ENCODE measurements at places on chromosomes 11 and 22.

DNA sequence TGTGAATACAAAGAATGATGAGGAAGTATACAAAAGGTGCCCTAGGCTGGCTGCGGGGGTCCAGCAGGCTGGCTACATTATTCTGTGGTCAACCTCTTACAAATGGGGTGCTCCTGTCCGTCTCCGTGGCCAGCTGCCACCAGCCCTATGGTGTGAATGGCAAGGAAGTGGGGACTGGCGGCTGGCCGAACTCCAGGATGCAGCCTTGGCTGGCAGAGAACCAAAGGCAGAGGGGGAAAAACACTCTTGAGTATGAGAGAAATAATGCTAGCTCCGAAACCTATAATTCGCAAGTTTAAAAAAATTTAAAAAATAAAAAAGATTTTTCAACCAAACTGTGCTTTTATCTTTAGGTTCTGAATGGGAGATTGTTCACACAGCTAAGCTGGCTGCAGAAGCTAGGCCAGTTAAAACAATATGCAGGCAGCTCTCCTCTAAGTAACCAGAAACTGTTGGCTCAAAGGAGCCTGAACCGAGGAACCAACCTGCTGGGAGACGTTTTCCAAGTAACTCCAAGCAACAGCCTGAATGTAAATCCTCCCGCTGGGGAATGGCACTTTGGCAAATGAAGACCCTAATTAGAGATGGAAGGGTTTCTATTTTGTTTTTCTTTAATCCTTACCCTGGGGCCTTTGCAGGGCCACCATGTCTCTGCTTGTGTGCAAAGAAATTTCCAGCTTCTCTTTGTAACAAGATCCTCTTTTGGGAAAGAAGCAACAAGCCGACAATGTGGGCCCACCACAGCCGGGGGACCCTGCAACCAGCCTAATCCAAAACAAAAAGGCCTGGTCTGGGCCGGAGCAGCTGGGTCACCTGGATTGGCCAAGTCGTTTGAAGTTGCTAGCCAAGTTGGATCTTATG, 50.2 kb downstream of the C22orf31 start:
- peak; percentile 28 for DNase-seq

DNA sequence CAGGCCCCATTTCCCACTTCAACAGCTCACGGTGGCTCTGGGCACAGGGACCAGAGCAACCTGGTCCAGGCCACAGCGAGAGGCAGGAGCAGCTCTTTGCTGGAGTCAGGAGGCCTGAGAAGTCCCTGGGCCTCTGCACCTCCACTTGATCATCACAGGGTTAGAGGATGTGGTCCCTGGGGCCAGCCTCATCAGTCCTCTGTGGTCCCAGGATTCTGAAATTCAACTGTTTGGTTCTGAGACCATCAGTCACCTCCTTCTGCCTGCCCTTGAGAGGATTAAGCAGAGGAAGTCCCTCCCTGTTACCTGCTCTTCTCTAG, 24.9 kb upstream of the CBX7 start:
- no peak for DNase-seq

DNA sequence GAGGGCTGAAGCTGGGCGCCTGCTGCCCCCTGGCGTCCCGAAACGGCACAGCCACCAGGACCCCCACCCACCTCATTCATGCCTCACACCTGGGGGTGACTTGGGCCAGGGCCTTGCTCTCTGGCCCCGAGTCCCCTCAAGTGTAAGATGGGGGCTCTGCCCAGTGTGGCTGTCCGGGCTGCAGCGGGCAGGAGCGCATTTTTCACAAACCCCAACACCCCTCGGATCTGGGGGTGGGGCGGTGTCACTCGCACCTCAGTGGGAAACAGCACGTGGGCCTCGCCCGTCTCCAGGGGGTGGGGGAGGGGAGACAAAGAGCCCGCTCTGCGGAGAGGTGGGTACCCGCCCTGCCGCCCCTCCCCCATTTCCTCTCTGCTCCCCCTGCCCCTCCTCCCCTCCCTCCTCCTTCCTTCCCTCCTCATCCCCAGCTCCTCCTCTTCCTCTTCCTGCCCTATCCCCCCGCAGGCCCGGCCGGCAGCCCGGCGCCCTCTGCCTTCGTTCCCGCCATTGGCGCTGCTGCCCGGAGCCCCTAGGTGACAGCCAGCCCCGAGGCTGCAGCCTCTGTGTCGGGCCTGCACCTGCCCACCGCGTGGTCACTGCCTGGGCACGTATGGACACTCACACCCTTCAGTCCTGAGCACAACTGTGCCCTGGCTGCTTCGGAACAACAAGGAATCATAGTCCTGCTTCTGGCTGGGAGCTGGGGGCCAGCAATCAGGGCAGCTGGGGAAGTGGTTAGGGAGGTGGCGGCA, 6.8 kb upstream of the CDKN1C start:
- peak; percentile 67 for DNase-seq

DNA sequence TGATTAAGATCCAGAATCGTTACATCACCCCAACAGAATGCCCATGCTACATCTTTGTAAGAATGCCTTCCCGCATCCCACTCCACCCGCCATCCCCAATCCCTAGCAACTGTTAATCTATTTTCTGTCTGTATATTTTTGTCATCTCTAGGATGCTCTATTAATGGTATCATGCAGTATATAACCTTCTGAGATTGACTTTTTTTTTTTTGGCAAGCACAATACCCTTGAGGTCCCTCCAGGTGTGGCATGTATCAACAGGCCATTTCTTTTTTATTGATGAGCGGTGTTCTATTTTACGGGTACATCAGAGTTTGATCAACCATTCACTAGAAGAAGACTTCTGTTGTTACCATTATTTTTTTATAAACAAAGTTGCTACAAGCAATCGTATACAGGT, 30.2 kb upstream of the SCN3B start:
- DNase-seq = no peak

GRCh38 chr11:35192347-35192746, 53.4 kb downstream of the CD44 start:
- DNase-seq = no peak

GRCh38 chr22:43017525-43018460, 2.8 kb upstream of the PACSIN2 start:
- DNase-seq = no peak

DNA sequence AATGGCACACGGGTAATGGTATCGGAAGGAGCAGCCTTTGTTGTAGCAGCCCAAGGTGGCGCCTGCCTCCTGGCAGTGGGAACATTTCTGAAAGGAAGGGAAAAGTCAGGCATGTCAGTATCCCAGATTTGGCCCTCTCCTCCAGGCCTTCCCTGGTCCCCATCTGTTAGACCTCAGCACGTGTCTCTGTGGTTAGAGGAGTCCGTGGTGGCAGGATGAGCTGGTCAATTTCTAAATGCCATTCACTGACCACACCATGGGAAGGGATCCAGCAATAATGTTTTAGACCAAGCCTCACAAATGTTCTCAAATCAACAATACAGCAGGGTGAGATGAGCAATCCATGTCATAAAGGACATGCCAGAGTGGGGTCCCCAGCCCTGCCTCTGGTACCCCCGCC, 49.0 kb upstream of the CYP2D6 start:
- DNase-seq = no peak

DNA sequence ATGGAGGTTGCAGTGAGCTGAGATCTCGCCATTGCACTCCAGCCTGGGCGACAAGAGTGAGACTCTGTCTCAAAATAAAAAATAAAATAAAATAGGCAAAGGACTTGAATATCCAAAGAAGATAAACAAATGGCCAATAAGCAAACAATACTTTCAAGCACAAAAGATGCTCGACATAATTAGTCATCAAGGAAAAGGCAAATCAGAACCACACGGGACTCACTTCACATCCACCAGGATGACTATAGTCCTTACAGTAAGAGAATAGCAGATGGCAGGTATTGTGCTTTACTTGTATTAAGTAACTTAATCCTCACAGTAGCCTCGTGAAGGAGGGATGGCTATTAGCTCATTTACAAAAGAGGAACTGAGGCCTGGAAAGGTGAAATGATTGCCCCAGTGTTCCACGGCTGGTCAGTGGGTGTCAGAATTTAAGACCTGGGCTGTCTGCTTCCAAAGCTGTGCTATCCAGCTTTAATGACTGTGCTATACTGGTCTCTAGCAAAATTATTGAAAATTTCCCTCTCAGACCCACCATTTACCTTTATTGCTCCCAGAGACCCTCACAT, 40.2 kb upstream of the RBFOX2 start:
- no peak for DNase-seq

- DNase-seq = no peak
Measured at GRCh38 chr11:103488031-103488461, 378.8 kb downstream of the DYNC2H1 start.

DNA sequence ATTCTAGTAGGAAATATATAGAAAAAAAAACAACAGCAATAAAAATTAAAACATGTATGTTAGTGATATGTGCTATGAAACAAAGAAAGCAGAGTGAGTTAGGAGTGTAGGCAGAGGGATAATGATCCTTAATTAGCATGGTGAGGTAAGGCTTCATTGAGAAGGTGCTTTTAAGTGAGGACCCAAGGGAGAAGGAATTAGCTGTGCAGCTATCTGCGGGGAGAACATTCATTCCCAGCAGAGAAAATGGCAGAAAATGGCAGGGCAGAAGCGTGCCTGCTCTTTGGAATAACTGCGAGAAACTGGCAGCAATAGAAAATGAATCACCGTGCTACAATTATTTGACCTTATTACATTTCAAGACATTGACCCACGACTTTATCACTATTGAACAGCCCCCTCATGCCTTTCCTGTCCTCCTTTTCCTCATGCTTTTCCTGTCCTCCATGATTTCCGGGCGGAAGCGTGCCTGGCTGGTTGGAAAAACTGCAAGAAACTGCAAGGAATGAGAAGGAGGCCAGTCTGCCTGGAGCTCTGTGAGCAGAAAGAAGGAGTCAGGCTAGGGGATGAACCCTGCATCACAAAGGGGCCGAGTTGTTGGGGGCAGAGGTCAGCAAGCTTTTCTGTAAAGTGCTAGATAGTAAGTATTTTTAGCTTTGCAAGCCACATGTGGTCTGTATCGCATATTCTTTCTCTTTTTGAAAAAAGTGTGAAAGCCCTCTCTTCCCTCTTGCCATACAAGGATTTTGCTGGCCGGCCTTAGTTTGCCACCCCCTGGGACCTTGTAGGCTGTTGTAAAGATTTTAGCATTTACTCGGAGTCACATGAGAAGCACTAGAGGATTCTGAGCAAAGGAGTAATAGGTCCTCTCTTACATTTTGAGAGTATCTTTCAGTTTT, 37.1 kb upstream of the SWAP70 start:
- no peak for DNase-seq

- DNase-seq = no peak
Measured at GRCh38 chr11:92793189-92793588, 176.3 kb upstream of the MTNR1B start.

GRCh38 chr11:64526346-64526745, 64.7 kb upstream of the SLC22A12 start:
- no peak for DNase-seq

GRCh38 chr22:28417431-28417830, 262.2 kb downstream of the TTC28 start:
- DNase-seq = no peak

DNA sequence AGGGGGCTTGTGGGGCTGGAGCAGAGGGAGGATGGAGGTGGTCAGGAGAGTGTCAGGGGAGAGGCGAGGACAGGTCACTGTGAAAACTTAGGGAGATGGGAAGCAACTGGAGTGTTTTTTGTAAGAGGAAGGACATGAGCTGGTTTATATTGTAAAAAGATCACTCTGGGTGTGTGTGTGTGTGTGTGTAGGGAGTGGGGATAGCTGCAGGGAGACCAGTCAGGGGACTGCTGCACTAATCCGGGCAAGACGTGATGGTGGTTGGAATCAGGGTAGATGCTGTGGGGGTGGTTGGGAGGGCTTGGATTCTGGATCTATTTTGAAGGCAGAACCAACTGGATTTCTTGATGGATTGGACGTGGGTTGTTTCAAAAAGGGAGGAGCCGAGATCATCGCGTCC, 11.3 kb upstream of the SYT7 start:
- no peak for DNase-seq

DNA sequence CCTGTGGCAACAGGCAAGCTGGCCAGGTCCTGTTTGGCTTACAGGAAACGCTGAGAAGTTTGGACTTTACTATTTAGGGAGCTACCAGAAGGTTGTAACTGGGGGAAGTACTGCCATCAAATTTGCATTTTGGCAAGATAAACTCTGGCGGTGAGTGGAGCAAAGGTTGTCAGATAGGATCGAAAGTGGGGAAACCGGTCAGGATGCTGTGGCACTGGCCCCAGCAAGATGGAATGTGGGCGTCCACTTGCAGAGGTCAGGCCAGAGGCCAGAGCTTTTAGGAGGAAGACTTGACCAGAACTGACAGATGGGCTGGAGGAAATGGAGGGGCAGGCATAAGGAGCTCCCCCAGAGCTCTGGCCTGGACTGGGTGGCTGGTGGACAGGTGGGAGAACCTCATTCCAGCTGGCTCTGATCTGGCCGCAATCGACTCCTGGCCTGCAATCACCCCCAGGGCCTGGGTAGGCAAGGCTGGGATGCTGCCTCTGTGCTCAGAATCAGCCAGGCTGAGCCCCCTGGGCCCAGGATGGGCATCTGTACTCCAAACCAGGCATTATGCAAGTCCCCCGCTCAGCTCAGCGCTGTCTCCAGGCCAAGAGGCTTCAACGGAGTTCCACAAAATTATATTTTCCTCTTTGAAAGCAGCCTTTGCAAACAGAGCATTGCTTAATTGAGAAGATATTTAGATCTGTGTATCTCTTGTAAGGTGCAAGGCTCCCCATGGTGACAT, 178.3 kb upstream of the NECTIN1 start:
- DNase-seq = no peak

- no peak for DNase-seq
Measured at GRCh38 chr22:44939451-44939850, 70.4 kb downstream of the PHF21B start.

DNA sequence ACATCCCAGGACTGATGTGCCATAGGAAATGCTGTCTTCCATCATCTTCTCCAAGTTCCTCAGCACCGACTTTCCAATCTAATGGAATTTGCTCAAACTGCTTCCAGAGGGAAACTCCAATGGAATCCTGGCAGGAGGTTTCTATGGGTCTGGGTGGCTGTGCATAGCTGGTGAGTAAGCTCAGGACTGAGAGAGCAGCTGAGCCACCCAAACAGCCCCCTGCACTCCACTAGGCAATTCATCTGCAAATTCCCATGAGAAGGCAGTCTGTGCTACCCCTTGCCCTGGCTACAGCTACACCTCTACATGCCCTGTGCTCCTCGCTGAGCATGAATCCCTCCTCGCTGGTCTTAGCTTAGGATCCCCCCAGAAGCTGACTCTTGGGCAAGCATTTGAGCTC, 127.9 kb upstream of the CSNK2A3 start:
- DNase-seq = no peak

DNA sequence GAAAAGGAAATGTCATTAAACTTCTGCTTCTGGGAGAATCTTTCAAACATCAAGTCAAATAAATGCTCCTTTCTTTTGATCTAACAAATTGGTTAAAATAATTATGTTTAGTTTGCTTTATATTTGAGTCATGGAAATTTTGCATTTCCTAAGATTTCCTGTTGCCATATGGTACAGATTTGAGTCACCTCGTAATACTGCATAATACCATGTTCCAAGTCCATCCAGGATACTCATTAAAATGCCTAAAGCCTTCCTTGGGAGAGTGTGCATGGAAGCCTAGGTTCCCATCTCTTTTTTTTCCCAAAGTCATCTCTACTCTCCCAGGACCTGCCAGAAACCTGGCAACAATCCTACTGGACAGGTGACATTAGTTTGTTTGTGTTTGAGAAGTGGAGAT, 4.2 kb downstream of the OR9I1 start:
- no peak for DNase-seq

- no peak for DNase-seq
Measured at GRCh38 chr22:46774253-46774979, 12.0 kb downstream of the TBC1D22A start.

GRCh38 chr11:14852571-14853177, 39.4 kb downstream of the CYP2R1 start:
- no peak for DNase-seq

GRCh38 chr11:134581121-134581626, 169.1 kb upstream of the B3GAT1 start:
- no peak for DNase-seq
